D721Med (cell line): ENCODE measurements at places on chromosomes 5 and 9.

DNA sequence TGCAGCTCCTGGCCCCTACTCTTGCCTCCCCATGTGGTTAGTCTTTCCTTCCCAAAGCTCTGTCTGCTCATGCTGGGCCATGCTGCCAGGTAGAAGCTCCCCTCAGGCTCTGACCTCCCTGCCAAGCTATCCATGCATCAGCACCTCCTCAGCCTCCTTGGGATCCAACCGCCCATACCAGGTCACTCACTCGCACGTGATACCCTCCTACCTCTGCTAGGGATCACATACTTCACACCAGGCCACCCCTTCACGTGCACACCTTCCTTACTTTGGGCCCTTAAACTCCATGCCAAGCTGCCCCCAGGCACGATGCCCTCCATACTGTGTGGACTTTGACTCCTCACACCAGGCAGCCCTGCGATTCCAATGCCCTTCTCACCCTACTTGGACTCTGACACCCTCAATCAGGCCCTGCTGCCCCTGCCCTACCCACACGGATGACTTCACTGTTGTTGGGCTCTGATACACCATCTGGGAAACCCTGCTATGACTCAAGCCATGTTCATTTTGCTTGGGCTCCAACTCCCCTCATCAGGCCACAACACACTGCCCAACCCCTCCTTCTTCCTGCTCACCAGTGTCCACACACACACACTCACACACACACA is 34.1 kb downstream of the ZNF483 start:
- no peak for DNase-seq

DNA sequence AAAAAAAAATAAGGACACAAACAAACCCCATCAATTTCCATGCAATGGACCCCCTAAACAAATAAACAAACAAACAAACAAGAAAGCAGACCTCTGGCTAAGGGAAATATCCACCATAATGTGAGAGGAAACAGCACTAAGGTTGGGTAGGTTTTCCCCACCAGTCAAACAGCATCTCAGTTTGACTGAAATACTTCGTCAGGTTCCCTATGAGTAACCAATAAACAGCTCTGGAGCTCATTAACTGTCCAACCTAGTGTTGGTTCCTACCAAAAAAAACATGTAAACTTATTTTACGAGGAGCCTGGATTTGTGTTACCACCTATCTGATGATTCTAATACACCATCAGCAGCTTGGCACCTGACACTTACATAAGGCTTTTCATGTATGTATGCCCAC is 198.5 kb upstream of the TARS1 start:
- DNase-seq = no peak

DNA sequence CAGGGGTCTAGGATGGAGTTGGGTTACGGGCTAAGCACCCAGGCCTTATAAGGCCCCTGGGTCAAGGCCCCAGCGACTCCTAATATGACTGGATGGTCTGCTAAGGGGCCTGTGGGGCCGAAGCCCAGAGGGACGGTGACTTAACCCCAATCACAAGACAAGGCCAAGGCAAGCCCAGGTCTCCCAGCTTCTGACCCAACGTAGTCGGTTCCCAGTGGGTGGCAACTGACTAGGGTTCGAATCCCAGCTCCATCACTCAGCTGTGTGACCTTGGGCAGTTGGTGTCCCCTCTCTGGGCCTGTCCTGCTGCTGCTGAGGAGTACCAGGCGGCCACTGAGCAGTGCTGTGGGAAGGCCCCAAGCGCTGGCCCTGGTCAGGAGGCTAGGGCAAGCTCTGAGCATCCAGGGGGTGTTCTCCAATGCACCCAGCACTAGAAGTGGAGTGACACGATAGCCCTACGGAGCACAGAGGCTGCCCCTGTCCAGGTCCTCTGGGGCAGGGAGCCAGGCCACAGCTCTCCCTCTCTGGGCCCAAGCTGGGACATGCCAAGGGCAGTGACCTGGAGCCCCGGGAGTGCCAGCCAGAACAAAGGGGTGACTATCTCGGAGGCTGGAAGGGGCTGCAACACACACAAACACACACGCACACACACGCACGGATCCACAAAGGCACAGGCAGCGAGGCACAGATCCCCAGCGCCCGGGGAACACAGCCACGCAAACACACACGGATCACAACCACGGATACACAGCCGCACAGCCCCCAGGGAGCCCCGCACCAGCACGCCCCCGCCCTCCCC is 512 bp downstream of the AK1 start:
- DNase-seq = peak; percentile 41

DNA sequence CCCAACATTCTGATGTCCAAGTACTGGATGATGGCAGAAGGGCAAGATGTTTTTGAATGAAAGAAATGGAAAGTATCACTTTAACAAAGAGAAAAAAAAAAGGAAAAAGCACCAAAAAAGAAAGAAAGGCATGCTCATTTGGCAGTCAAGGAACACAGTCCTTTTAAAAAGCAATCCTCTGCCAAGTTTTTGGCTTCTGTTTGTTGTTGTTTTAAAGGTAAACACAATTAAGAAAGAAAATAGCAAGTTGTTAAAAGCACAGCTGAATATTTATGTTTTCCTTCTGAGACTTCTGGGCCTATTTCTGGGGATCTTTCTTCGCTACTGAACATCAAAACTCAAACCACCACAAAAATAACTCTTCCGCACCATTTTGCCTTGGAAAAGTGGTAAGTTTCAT is 162.1 kb downstream of the TRPM3 start:
- DNase-seq = no peak

GRCh38 chr9:88355166-88355565 is 33.1 kb upstream of the SPIN1 start:
- DNase-seq = no peak

GRCh38 chr5:35058374-35058788 is 10.6 kb upstream of the AGXT2 start:
- no peak for DNase-seq

DNA sequence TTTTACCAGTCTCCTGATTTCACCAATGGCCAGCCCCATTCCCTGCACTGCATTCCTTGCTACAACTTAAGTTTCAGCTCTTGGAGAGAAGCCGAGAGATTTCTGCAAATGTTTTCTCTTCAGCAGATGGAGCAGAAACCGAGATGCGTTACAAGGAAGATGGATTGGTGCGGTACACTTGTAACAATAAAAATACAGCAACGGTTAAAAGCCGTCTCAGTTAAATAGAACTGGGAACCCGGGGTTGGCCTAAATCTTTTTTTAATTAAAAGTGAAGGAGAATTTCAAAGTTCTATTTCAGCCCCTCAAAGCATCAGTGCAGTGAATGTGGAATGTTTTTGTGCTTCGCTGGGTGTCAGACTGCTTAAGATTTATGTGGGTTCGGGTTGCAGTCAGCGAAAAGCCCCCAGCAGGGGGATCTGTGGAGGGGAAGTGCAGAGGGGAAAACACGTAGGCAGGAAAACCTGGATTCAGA is 19.8 kb downstream of the BRINP1 start:
- no peak for DNase-seq

GRCh38 chr5:129041196-129041881 is 53.2 kb upstream of the ISOC1 start:
- no peak for DNase-seq

DNA sequence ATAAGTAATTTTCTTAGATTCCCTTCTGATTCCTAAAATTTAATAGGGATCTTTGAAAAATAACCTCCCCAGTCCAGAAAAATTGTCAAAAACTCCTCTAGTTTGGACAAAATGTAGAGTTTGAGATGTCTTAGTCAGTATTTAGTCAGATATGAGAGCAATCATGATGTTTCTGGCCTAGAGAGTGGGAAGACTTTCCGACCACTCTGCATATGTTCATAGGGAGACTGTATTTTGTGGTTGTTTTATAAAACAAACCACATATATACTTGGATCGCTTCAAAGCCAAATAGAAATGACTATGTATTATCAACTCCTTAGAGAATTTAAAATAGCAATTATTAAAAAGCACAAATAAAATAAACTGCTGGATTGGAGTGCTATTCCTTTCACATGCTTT is 15.8 kb downstream of the ZFAND5 start:
- DNase-seq = no peak

- DNase-seq = no peak
These were observed 100.4 kb upstream of the SAP30L start for GRCh38 chr5:154345255-154345952.

DNA sequence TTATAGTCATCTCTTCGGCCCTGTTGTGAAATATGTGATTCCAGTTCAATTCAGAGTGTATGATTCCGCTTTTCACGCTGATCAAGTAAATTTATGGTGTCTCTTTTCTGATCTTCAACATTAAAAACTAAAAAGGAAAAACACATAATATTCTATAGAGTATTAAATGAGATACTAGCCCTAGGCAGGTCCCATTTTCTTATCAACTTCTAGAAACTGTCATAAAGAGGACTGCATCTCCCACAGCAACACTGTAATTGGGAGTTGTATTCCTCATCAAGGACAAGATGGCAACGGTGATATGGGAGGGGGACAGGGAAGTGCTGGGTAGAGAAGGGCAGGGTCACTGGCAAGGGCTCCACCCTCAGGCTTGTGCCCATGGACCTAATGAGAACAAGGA is 71.6 kb downstream of the GOLM1 start:
- DNase-seq = no peak

GRCh38 chr9:100012279-100012678 is 86.5 kb downstream of the ERP44 start:
- no peak for DNase-seq

DNA sequence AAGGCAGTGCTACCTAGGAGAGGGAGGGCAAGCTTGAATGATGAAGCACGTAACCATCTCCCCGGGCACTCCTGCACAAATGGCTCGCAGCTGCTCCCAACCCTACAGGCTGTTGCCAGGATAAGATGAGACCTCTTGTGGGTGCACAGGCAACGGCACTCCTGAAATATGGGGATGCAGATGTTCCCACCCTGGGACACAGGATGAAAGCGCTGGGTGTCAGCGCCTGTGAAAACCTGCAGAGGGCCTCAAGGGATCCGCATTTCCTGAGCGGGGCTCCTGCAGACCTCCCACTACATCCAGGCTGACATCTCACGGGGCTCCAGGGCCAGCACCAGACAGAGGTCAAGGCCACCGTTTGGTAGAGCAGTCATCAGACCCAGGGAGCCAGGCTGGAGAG is 60.7 kb downstream of the SMIM23 start:
- no peak for DNase-seq

DNA sequence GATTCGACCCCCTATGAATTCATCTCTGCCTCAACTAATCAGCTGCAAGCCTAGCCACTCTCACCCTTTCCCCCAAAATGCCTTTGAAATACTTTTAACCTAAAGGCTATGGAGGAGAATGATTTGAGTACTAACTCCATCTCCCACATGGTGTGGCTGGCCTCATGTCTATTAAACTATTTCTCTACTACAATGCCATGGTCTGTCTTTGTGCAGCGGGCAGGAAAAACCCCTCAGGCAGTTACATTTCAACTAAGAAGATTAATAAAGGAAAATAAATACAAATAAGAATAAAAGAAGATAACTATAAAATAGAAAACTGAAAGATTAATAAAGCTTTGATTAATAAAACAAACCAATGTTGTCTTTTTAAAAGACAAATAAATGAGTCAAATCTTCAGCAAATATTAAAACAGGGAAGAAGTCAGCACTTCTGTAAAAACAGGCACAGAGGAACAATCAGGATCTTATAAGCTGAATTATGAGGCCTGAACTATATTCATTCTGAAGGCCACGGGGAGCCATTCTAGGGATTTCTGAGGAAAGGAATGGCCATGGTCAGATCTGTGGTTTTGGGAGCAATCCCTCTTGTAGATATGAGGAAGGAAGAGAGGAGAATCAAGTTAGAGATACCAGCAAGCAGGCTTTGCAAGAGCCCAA is 116.1 kb upstream of the SLC12A2 start:
- no peak for DNase-seq

- no peak for DNase-seq
These were observed 24.7 kb downstream of the TSC1 start for GRCh38 chr9:132919614-132920268.

DNA sequence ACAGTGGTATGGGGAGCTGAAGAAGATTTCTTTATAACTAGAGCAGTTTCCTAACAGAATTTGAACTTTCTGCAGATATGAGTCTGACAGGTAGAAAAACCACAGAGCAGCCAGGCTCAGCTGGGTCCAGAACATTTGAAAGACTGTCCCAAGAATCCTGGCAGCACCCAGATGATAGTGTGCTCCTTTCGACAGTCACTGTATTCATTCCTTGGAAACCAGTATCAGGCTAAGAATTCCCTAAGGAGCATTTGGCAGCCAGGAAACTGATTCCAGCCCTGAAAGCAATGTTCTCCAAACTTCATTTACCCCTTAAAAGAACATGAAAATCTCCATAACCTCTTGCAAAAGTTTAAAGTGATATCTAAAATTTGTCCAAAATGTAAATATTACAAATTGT is 123.0 kb upstream of the MTAP start:
- DNase-seq = no peak

- no peak for DNase-seq
These were observed 99.9 kb upstream of the TLE4 start for GRCh38 chr9:79471580-79472543.
